ENCODE measurements at places on chromosomes 2 and 18.

GRCh38 chr2:63544017-63544627 is 44.2 kb downstream of the WDPCP start:
- DNase-seq: no peak

DNA sequence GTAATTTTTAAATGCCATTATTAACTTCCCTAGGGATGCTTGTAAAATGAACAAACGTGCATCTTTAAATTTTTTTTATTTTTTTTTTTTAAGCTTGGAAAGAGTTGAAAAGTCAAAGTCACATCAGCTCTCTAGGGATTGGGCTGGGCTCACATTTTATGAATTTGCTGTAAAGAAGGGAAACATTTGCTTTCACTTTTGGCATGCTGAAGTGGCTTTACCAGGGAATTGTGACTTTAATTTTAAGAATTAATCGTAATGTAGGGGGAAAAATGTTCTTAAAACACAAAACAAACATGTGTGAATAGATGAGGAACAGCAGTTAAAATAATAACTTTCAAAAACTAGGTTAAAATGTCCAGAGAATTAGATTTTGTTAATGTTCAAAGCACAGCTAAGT is 123.0 kb downstream of the AGAP1 start:
- no peak for DNase-seq

DNA sequence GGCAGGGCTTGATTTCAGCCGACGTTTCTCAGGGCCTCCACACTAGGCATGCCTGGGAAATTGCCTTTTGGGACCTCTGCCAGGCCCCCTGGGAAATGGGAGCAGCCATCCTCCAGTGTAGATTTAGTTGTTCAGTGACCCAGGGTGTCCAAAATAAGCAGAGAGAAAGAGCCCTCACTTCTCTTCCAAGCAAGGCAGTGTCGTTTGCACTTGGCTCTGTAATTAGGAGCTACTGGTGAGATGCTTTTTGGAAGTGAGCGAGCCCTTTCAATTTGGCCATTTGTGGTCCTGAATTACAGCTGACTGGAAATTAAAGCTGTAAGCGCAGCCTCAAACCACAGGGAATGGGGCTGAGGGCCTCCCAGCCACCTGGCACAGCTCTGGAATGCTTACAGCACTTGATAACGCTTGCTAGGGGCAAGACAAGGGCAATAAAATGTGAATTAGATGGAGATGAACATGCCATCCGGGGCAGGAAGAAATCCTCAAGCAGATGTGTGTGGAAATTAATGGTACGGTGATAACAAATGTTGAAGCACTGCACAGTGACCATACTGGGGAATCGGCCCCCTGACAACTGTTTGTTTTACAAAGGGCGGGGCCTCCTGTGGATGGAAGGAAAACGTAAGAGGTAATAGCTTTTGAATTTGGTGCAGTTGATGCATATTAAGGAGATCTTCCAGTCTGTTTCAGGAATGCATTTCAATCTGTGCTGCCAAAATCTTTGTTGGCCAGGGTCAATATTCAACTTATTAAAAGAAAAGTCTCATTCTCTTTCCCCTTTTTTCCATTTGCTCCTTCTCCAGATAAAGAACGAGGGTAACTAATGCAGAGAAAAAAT is 173.1 kb downstream of the UXS1 start:
- no peak for DNase-seq

- DNase-seq: no peak
Observed at GRCh38 chr2:176074919-176075425, 8.8 kb downstream of the EVX2 start.

DNA sequence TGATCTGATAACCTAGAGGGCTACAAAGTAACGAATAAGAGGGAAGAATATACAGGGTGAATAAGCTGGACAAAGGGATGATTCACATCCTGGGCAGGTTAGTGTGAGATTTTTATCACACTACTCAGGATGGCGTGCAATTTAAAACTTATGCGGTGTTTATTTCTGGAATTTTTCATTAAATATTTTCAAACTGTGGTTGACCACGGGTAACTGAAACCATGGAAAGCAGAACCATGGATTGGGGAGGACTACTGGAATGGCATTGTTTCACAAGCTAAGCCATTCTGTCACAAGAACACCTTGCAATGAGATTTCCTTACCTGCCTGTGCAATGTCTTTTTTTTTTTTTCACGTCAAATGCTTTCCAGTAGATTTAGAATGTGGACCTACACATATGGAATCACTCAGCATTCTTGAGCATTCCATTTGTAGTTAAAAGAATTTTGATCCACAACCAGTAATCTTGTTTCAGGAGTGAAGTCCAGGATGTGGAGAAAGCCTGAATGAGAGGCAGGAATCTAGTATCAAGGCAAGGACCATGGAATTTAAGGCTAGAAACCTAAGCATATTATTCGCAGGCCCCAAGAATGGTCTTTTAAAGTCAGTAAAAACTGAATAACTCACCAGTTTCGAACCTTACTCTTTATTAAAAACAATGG is 8.0 kb upstream of the CDK15 start:
- DNase-seq: no peak

DNA sequence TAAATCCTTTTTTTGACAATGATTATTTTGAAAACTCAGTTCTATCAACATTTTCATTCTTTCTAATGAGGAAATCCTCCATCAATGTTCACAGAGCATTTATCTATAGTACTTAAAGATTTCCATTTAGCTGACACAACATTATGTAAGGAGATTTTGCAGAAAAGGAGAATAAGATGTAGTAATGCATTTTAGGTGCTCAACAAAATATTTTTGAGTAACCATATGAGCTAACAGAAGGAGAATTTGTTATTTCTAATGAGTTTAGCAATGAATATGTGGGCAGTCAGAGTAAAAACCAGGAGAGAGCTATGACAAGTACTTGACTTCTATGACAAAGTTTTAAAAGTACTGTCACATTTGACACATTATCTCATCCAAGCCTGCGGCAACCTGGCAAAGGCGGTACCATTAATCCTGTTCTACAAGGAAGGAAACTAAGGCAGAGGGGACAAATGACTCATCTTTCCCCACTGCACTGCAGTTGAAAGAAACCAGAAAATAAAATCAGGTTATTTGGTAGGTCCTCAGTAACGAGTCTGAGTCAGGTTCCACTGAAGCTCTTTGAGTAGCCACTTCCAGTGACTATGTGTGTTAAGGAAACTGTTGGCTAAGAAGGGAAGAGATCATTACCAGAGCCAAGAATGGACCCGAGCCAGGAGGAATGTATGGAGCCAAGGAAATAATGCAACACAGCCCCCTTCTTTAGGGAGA is 134.1 kb upstream of the ITGB6 start:
- DNase-seq: peak; percentile 27

GRCh38 chr2:65818873-65819451 is 386.6 kb upstream of the SPRED2 start:
- no peak for DNase-seq

GRCh38 chr2:74379851-74380789 is at the start of gene DCTN1:
DCTN1 (minus strand) TSS chr2:74380311; CDS start chr2:74380037, 274 bp downstream.
- DNase-seq: no peak

GRCh38 chr2:43455731-43456642 is 139.9 kb downstream of the THADA start:
- no peak for DNase-seq

DNA sequence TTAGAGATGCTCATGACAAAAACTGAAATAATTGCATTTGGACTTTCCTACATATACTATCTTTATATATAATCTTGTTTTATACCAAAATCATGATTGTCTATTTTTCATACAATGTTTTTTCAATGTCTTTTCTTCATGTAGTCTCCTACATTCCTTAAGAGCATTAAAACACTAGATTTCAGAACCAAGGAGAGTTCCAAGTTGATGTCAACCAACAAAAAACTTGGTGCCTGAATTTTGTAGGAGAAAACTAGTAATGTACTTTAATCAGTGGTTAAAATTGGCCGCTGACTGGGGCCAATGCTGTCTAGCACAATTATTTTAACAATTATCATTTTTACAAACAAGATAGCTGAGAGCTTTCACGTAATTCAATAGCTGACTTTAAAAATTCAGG is 678.8 kb downstream of the DCC start:
- DNase-seq: no peak

DNA sequence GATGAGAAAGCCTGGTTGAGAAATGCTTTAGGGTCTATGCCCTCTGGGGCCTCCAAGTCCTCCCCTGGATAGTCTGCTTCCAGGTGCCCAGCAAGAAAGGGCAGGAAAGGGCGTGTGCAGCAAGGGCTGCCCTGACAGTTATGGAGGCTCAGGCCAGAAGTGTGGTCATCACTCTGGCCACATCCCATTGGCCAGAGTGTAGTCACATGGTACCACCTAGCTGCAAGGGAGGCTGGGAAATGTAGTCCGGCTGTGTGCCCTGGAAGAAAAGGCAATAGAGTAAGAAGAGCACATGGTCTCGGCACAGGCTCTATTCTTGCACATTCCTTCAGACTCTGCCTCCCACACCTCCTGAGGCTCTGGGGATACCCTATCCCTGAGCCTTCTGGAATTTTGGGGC is 35.7 kb downstream of the ODC1 start:
- DNase-seq: no peak

- DNase-seq: peak; percentile 27
Observed at GRCh38 chr2:105754011-105754410, 9.3 kb downstream of the NCK2 start.

DNA sequence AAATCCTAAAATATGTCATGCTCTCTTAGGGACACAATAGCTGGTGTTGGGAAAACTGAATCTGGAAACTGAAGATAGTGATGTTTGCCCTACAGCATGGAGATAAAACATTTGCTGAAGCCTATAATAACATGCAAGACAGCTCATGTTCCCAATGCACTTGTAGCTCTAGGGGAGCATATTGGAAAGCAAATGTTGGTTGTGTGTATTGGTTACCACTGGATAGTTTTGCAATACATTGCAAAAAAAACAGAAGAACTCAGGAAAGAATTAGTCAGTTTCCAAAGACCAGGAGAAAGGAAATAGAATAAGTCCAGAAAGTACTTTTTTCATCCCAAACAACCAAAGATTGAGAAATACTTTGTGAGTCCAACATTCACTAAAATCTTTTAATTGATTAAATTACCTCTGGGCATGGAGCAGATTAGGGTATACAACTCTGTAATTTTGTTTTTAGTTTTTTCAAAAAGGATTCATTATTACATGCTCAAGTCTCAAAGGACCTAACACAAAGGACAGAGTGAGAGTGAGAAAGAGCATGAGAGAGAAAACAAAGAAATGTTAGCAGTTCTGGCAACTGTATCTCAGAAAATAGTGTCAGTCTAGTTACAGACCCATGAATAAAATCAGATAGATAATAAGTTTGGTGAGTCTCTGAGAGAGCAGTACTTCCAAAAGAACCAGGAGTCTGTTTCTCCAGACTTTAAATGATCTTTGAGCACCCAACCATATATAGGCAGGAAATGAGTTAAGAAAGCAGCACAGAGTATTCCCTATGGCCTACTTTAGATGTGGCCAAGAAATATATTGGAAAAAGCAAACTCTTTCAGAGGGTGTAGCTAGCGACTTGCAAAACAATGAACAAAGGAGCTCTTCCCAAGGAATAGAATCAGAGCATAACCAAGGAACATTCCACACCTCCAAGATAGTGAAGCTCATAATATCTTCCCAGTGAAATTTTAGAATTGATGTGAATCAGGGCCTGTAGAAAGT is 36.6 kb upstream of the COL3A1 start:
- no peak for DNase-seq

DNA sequence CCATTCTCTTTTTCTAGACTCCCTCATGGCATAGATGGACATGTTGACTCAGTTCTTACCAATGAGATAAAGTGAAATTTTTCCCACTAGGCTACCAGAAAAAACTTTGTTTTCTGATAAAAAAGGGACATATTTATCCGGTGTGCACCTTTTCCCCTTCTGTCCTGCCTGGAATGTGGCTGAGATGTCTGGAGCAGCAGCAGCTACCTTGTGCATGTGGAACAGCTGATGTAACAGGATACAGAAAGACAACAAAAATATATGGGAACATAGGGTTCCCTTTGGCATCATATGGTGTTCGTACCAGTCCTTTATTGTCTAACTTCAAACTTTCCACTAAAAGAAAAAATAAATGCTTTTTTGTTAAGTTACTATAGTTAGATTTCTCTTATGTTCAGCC is 460.2 kb upstream of the HS6ST1 start:
- no peak for DNase-seq

DNA sequence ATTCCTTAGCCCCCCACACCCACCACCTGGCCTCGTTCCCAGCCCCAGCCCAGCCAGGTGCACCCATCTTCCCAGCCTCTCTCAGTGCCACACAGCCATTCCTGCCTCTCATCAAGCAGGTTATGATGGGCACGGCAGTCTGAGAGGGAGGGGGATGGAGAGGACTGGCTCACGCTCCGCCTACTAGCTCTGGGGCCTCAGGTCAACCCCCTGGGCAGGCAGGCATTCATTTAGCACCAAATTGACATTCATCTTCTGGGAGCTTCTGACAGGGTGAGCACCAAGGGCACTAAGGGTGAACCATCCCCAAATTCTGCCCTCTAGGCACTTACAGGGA is 66.2 kb upstream of the FOSL2 start:
- no peak for DNase-seq

- DNase-seq: peak; percentile 13
Observed at GRCh38 chr2:235135990-235136561, 184.3 kb downstream of the SH3BP4 start.

DNA sequence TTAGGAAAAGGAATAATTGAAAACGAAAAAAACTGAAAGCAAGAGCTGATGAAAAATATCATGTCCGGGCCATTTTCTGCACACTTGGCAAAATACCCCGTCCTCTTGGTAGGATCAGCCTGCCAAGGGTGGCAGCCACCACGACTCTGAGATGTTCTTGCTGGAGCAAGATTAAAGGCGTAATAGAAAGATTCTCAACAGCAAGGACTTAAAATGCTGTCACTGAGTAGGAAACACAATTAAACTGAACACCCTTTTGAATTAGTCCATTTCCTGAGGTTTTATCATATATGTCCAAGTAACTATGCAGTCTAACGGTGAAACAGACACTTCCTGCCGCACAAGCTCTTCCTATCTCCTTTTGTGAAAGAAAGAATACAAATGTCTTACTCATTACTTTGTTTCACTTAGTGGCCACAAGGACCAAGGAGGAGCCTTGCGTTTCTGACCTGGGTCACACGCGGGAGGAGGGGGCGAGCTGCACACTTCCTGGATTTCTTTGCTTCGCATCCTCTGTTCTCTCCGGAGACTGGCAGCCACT is 222.7 kb downstream of the PIEZO2 start:
- DNase-seq: no peak

- no peak for DNase-seq
Observed at GRCh38 chr2:15844211-15844801, 96.0 kb upstream of the MYCN start.

DNA sequence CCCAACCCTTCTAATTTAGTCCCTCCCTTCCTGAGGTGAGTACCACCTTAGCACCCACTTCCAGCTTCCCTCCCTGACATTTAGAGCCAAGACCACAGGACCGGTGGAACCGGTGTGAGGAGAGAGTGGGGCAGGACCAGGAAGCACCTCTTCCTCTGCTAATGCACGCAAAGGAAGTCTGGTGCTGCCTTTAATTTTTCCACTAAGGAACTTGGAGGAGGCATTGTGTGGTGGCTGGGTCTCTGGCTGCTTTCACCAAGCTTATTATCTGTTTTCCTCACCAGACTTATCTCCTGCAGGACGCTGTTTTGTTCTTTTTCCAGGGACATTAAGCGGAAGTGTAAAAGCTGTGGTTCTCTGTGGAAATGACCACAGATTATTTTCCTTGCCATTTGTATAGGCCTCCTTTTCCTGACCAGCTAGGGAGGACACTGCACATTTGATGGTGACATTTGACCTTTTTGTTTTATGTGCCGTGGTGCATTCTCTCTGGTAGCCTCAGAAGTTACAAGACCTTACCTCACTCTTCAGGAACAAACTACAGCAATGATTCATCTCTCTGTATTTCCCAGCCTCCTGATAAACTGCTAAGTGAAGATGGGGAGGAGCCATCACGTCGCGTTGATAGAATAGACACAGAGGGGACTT is 39.8 kb upstream of the SPTBN1 start:
- no peak for DNase-seq

GRCh38 chr2:67214585-67215185 is 182.4 kb upstream of the ETAA1 start:
- DNase-seq: no peak
